ENCODE measurements at places on chromosomes 16 and 17.

- DNase-seq = no peak
Observed at GRCh38 chr17:33637534-33637933, 344.4 kb upstream of the ASIC2 start.

DNA sequence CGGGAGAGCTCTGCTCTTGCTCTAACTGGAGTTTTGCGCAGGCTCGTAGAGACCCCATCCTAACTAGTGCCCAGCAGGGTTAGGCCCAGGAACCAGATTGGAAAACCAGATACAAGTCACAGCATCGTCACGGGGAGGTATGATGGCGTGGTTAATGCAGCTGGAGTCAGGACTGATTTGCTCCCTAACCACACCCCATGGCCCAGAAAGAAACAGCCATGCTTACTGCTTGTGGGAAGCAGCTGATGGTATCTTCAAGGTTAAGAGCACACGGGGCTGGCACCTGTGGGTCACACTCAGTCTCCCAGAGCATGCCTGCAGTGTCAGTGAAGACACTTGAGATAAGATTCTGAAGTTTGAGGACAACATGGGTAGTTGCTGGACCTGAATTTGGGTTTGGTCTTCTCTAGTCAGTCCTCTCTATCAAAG, 60.2 kb downstream of the WIPI1 start:
- no peak for DNase-seq

DNA sequence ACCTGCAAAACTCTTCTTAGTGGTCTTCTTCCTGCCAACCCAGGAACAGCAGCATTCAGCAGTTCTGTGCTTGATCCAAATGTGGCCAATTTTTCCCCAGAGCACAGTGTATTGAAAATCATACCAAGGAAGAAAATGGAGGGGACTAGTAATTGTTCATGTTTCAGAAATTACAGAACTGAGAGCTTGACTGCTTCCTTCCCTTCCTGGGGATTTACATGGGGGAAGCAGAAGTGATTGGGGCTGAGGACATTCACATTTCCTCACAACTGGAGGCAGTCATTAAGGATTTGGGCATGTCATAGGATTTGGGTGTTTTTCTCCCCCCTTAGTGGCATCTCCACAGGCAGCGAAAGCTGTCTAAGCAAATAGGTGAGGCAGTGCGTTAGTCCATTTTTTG, 19.7 kb downstream of the CIITA start:
- DNase-seq = no peak

GRCh38 chr17:34683390-34683789, 104.0 kb downstream of the TMEM132E start:
- no peak for DNase-seq

DNA sequence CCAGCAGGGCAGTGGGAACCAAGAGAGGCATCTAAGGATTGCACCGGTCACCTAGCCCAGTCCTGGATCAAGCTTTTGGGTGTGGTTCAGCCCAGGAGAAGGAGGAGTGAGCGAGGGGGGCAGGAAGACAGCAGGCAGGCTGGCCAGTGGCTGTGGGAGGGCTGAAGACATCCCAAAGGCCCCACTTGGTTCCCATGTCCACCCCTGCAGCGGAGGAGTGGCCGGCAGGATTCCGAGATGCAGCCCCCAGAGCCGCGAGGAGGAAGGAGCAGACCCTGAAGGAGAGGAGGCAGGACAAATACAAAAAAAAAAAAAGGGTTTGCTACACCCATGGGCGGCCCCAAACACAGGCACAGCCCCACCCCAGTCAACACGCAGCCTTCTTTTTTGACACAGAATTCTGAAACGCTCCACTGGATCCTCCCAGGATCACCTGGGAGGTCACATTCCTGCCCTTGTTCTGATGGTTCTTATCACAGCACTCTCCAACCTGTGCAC, 1.1 kb upstream of the SLC47A2 start:
- DNase-seq = no peak

DNA sequence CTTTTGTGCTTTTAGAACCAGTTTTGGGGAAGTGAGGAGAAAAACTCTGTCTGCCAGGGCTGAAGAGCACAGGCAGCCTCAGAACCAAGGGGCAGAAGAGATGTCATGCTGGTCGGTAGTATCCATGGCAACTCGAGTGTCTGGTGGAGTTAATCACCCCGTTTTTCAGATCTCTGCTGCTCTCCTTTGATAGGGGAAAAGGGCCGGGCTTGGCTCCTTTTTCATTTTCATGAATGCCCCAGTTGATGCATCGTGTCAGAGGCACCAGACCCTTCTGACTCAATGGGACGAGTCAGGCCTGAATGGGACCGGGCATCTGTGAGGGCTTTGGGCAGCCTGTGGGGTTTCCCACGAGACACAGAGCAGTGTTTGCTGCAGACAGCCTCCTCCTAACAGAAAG, 304.6 kb downstream of the ABCC12 start:
- DNase-seq = no peak

DNA sequence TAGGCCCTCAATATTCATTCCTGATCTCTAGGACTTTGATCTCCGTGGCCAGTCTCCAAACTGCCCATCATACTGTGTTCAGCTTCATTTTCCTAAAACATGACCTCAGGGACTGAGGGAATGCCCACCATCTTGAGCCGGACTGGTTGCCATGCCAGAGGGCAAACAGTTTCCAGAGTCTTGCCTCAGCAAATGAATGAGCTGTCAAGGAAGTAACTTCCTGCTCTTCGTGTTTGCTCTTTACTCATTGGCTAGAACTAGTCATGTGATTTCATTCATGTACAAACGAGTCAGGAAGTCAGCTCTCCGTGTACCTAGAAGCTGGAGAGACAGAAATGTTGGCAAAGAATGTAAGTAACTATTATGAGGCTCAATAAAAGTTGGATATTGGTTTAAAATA, 50.2 kb downstream of the ANKFN1 start:
- no peak for DNase-seq

- no peak for DNase-seq
Observed at GRCh38 chr16:9818702-9819101, 363.5 kb downstream of the GRIN2A start.

GRCh38 chr17:8055851-8056231, 17.0 kb downstream of the ALOX15B start:
- no peak for DNase-seq

- no peak for DNase-seq
Observed at GRCh38 chr16:57231821-57232350, 13.2 kb upstream of the ARL2BP start.

DNA sequence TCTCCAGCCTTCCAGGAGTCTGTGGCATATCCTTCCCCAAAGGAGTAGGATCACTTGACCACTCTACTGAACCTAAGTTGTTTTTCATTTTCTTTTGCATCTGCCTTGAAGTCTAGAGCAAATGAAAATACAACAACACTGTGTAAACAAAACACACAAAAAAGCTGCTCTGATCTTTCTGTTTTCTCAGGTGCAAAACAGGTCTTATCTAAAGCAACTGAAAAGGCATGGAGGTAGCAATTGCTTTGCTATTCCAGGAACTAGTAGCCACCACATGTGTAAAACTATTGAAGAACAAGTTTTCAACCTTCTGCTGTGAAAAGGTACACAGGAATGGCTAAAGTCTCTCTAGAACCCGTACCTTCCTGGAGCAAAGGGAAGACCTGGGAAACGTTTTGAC, 127.1 kb downstream of the PITPNC1 start:
- DNase-seq = no peak

GRCh38 chr17:8332688-8333087, 7.0 kb upstream of the ODF4 start:
- DNase-seq = no peak

GRCh38 chr16:86772671-86773353, 194.5 kb downstream of the FOXL1 start:
- DNase-seq = no peak

GRCh38 chr16:715477-716199, 720 bp downstream of the METRN start:
- no peak for DNase-seq

DNA sequence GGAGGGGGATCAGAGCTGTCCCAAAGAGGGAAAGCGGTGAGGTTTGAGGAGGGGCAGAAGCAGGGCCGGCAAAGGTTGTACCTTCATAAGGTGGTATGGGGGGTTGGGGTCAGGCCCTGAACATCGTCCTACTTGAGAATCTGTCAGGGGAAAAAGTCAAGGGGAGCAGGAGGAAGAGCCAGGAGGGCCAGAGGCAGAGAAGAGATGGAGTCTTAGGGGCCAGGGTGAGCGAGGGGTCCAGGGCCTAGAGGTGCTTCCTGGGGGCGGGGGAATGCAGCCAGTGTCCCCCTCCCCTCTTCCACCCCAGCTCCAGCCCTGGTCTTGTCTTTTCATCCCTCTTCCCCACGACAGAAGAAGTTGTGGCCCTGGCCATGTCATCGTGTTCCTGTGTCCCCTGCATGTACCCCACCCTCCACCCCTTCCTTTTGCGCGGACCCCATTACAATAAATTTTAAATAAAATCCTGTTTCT, 1.3 kb upstream of the PRRT2 start:
- DNase-seq = no peak

- no peak for DNase-seq
Observed at GRCh38 chr17:17205368-17206123, 587 bp downstream of the PLD6 start.

- DNase-seq = no peak
Observed at GRCh38 chr16:58450590-58450989, 49.4 kb upstream of the NDRG4 start.

DNA sequence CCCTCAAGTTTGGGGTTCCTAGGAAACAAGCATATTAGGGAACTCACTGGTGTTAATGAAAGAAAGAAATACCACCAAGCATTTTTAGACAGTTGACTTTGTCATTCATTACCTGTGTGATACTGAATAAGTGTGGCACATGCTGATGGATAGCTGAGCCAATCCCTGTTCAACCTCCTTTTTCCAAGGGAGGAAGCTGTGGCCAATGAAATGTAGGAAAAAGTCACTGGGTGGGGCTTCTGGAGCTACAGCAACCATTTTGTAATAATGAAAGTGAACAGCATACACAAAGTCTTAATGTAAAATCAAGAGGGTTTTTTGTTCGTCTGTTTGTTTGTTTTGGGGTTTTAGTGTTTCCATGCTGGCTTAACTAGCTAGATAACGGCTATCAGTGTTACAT, 254.3 kb upstream of the SALL1 start:
- DNase-seq = no peak

- DNase-seq = no peak
Observed at GRCh38 chr16:17204206-17204605, 266.6 kb downstream of the XYLT1 start.

DNA sequence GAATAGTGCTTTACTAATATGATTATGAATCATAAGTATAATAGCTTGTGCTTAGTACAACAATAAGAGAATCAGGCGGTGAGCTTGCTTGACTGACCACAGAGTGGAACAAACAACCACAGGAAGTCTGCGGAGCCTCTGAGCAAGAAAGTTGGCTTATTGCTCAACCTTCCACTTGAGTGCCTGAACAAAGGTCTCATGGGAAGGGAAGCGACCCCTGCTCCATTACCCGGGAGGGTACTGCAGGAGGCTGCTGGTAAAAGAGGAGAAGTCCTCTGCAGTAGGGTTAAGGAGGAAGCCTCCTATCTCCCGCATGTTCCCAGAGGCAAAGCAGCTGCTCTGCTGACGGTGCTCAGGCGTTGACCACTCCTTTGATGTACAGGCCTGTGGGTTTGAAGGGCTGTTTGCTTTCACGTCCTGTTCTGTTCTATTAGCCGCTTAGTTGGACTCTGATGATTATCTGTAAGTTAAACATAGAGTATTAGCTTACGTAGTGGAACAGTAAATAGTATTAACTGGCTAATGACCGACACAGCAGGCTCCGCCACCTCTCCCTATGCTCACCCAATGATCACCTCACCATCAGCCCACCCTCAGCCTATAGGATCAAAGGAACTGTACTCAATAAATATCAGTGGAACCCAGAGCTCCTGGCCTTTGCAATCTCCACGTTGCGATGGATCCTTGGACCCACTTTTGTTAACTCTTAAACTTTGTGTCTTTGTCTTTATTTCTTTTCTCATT, 17.5 kb downstream of the ALOX15B start:
- DNase-seq = no peak

- no peak for DNase-seq
Observed at GRCh38 chr17:57404073-57404472, 147.8 kb downstream of the MSI2 start.

- DNase-seq = no peak
Observed at GRCh38 chr16:48597563-48598387, 12.2 kb downstream of the N4BP1 start.

GRCh38 chr16:47317465-47318240, 143.2 kb downstream of the ITFG1 start:
- DNase-seq = no peak

DNA sequence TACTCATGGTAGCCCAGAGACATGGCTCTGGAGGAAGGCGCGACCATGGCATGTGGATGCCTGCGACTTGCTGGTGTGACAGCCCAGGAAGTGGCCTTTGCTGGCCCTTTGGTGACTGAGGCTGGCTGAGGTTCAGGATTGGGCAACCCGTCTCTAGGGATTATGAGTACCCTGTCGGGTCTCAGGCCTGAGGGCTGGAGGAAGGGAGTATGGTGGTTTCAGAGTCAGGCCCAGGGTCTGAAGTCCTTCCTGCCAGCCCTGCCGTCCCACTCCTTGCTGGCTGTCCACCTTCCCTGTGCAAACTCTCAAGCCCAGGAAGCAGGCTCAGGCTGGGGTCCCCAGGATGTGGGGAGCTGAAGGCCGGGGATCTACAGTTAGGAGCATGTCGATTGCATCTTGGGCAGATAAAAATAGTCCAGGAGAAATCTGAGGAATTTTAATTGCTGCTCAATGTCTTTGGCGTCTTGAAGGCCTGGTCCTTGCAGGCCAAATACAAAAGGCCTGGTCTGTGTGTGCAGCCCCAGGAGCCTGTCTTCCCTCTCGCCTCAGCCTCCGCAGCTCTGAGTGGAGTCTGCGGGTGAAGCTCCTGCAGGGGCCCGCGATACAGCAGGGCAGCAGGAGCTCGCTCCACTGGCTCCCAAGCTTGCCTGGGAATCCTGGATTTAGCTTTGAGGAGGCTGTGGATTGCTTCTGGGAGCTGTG, 52.5 kb downstream of the NKD1 start:
- DNase-seq = no peak

- DNase-seq = no peak
Observed at GRCh38 chr16:56384074-56384721, 41.1 kb downstream of the AMFR start.

GRCh38 chr16:83996481-83997252, 28.6 kb downstream of the NECAB2 start:
- no peak for DNase-seq

DNA sequence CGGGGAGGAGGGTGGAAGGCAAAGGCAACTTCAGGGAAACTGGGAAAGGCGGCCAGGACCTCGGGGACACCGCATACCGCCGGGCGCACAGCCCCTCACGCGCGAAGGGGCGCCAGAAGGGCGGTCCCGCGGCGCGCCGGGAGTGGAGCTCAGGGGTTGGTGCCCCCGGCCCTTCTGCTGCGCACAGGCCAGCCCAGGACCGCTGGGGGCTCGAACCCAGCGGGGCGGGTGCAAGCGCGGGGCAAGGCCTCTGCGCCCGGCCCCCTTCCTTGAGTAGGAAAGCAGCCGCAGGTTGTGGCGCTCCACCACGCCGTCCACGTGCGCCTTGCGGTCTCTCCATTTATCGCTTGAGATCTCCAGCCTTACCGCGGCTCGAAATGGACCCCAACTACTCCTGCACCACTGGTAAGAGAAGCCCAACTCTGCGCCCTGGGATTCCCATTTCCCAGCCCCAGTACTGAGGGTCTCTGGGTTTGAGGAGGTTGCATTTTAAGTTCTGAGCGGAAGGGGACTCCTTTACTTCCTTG, 3.0 kb upstream of the MT1A start:
- DNase-seq = no peak

GRCh38 chr17:78347453-78347852, 12.4 kb downstream of the SOCS3 start:
- no peak for DNase-seq

- DNase-seq = no peak
Observed at GRCh38 chr17:62064029-62064790, 868 bp downstream of the MED13 start.

Measured in cortex of kidney (tissue), 1 donor.